ENCODE measurements at places on chromosomes 2 and 18.

- no peak for DNase-seq
These were observed 413.8 kb downstream of the RAD51AP2 start for GRCh38 chr2:17104454-17104853.

DNA sequence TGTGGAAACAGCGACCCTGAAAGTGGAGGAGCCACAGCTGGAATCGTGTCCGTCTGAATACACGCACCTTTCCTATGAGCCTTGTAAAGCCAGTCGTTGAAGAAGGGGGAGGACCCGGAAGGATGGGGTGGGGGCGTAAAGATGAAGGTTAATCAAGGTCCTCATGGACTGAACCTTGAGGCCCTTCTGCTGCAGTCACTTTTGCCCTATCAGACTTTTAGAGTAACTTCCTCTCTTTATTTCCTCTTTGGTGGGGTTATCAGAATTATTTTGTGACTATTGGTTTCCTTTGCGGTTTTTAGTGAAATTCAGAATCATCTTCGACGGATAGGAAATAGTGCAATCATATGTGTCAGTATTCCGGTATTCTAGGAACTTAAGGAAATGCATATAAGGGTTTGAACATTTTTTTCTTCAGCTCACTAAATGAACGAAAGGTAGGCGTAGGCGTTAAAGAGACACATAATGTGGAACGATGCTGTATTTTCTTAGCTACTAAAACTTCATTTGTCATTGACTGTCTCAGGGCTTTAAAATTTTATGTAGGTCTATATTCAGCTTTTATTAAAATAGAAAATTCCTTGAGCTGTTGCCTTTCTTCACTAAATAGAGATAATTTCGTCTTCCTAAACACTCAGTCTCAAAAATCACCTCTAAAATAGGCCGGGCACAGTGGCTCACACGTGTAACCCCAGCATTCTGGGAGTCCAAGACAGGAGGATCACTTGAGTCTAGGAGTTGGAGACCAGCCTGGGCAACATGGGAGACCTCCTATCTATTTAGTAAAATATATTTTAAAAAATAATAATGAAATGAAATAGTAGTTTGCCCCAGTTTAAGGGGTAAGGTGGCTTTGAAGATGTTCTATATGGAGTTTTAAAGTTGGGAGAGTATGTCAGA lies 1.4 kb upstream of the YES1 start:
- DNase-seq: peak; percentile 12

GRCh38 chr2:9160732-9161131 lies 45.9 kb upstream of the ASAP2 start:
- DNase-seq: no peak

DNA sequence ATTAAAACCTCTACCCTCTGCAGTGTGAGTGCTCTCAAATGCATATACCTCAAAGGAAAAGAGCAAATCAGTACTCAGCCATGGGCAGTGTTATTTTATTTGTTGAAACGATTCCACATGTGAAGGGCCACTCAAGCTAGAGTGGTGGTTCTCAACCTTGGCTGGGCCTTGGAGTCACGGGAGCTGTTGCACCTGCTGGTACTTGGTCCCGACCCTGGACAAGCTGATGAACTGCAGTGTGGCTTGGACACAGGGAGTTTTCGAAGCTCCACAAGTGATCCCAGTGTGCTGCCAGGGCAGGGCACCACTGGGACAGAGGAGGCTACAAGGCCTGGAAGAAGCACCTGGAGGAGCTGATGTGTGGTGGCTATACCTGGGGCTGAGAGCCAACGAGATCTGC lies 19.7 kb downstream of the GNLY start:
- no peak for DNase-seq

GRCh38 chr18:10291568-10291981 lies 162.9 kb upstream of the APCDD1 start:
- DNase-seq: no peak

- no peak for DNase-seq
These were observed 5.9 kb upstream of the RPL37A start for GRCh38 chr2:216492597-216493333.

DNA sequence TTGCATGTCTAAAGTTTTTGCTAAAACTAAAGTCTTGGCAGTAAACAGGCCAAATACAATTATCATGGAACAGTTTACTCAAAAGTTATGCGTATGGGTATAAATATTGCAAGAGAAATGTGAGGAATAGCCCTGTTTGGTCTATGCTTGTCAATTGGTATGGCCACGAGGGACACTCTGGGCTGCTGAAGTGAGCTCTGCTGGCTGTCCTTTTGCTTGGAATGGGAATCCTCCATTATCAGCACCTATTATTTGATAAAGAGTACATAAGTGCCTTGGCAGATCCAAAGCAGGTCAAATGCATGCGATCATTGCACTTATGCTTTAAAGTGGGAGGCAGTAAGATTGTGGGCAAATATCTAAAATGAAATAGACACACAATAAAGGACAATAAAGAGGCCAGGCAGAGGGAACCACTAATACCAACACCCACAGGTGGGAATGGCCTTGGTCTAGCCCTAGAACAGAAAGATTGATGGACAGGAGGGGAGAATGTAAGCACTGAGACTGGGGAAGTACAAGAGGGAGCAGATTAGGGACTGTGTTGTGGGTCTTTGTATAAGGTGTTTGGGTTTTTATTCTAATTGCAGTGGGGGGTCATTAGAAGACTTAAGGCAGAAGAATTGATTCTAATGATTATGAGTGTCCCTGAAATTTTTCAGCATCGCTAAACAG lies 60.0 kb upstream of the NOSTRIN start:
- no peak for DNase-seq

DNA sequence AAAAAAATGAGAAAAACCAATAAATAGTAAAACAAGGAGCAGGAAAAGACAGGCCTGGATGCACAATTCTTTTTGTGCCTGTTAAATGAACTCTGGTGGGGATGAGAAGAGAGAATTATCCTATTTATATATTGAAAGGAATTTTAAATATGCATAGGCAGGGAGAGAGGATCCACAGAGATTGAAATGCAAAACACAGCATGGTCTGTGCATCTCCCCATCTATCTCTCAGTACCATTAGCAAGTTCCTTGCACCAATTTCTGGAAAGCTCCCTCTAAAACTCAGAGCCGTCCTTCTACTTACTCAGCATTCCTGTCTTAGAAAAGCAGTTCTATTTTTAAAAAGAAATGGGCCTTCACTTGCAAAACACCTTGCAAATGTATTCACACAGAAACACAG lies 502.3 kb upstream of the KLHL29 start:
- no peak for DNase-seq

DNA sequence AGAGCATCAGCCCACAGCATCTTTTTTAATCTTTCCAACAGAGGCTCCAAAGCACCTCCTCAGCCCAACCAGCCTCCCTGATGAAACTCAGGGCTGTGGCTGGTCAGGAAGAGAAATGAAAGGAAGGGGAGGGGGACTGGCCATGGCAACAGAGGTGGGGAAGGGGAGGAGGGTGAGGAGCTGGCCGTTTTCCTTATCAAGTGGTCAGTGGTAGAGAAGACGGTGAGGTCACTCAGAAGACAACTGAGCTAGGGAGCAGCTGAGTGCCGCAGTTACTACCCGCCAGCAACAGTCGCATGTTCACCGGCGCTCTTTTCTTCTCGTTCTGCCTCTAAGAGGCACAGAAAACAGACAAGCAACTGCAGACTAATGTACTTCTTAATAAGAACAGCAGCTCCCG lies 97.4 kb downstream of the AFF3 start:
- DNase-seq: no peak

- peak; percentile 92 for DNase-seq
These were observed 54.9 kb downstream of the EXOC6B start for GRCh38 chr2:72770879-72771461.

GRCh38 chr18:56127322-56128099 lies 510.9 kb downstream of the TXNL1 start:
- DNase-seq: no peak

DNA sequence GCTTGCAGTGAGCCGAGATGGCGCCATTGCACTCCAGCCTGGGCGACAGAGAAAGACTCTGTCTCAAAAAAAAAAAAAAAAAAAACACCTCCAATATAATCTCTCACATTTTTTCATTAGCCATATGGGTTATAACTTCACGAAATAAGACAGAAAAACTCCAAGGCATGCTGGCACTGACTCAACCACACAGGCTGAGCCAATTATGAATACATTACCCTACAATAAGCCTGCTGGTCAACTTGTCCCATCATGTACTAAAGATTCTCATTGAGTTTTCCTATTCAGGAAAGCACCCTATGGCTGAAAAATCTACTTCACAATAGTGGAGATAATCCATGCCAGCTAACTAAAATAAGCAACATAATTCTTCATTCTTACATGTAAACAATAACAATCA lies 12.8 kb upstream of the MAP3K20 start:
- no peak for DNase-seq

GRCh38 chr18:2522112-2522511 lies 49.2 kb downstream of the METTL4 start:
- no peak for DNase-seq

- no peak for DNase-seq
These were observed 4.4 kb downstream of the KLHL41 start for GRCh38 chr2:169513926-169514325.

DNA sequence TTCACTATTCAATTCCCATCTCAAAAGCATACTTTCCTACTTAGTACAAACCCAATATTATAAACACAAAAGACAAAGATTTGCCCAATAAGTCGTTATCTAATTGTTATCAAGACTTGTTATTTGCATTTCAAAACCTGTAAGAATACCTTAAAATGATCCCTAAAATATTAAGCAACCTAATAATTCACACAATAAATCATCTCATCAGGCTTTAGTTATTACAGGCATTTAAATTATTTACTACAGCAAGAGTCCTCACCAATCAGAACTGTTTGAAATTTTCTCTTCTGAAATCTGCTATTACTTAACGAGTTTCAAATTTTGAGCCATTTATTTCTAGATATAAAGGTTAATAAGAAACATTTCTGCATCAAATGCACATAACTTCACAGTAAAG lies 1.6 kb downstream of the CCDC88A start:
- no peak for DNase-seq

DNA sequence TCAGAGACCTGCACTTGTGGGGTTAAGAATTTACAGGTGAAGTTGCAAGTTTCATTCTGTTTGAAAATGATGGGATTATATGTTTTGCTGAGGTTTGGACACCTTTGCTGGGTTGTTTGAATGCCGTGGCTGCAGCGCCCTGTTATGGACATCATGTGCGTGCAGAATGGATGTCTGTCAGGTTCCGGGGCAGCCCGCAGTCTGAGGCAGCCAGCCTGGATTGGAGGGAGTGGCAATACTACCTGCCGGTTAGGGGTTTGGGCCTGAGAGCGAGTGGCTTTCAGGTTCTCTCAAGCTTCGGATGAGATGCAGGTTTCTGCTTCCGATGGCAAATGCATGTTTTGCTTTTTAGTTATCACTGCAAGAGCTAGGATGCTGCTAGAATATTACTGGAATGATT lies 1.1 kb downstream of the CASP8 start:
- DNase-seq: no peak

DNA sequence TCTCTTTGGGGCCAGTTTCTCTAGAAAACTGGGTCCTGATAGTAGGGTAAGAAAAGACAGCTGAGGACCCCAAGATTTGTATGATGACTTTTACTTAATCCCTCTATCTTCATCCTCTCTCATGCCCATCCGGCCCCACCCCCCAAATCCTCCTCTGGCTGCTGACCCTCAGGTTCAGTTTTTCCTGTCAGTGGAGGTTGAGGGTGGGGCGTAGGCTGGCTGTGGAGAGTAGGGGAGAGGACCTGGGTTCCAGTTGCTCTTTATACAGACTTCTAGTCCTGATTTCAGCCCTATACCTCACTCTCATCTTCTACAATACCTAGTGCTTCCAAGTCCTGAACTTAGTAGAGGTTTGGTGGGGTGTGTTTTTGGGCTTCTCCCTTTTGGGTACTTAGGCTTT lies 28.4 kb downstream of the PLEKHA3 start:
- no peak for DNase-seq

DNA sequence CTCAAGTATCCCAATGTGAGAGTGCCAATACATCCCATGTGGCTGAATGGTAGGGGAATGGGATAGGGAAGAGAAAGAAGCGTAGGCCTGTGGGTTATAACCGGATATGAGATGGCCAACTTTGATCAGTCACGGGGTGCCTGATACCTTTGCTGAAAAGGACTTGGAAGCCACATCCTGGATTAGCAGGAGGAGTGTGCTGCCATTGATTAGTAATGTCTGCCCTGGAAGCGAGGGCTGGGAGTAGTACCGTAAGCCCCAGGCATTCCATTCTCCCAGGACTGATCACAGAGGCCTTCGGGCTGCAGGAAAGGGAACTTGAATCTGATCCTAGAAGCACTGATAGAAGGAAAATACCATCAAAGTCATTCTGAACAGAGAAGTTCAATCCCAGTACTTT lies 218.5 kb downstream of the TFCP2L1 start:
- no peak for DNase-seq

- DNase-seq: no peak
These were observed 13.7 kb downstream of the COLEC11 start for GRCh38 chr2:3608373-3609278.

- no peak for DNase-seq
These were observed 99.3 kb downstream of the ROCK1 start for GRCh38 chr18:21012308-21012707.

DNA sequence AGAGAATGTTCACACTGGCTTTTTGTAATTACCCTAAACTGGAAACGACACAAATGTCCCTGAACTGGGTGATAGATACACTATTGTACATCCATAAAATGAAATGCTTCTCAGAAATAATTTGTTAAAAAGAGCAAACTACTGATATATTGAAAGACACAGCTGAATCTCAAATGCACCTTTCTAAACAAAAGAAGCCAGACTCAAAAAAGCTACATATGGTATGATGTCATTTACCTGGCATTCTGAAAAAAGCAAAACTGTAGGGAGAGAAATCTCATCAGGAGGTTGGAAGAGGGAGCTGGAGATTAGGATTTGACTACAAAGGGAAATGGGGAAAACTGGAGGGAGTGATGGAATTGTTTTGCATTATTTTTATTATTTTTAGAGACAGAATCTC lies 12.0 kb downstream of the SLC38A11 start:
- no peak for DNase-seq

DNA sequence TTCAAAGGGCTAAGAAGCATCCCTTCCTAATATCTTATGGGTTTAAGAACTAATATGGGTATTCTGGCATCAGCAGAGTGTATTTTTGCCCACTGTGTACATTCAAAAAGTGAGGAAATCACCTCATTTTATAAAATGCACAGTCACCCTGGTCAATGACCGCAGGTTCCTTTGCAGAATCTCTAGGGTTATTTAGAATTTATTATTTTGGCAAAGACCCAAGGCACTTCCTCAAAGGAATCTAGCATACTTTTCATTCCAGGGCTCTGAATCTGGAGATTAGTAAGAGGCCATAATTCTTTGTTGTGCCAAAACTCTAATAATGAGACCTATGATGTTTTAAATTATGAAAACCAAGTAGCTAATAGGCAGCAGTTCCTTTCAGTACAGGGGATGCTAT lies 27.2 kb upstream of the CDH2 start:
- no peak for DNase-seq

DNA sequence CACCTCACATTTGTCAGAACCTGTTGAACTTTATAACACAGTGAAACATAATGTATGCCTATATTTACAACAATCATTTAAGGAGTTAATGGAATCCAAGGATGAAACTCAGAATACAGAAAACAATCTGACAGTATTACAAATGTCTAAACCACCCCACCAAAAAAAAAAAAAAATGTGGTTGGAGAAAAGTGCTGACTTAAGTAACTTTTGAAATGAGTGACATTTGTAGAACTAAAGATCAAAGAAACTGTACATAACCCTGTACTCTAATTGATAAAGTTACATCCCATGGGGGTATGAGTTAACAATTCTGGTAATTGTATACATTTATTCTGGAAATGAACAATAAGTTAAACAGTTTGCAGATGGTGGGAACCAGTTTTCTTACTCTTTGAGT lies 372.1 kb upstream of the TMEFF2 start:
- no peak for DNase-seq

- no peak for DNase-seq
These were observed 864 bp downstream of the KLHL29 start for GRCh38 chr2:23385748-23386338.

Measured in suppressor macrophage (primary cell).